Activated CD4-positive, alpha-beta T cell treated with anti-CD3 and anti-CD28 coated beads, Interleukin-2, amount 10 ng/mL, durations not matched to agents 24 days and 14 days (primary cell): ENCODE measurements at places on chromosomes 1 and 21.

GRCh38 chr1:106072909-106073600, 983.4 kb upstream of the PRMT6 start:
- no peak for DNase-seq

DNA sequence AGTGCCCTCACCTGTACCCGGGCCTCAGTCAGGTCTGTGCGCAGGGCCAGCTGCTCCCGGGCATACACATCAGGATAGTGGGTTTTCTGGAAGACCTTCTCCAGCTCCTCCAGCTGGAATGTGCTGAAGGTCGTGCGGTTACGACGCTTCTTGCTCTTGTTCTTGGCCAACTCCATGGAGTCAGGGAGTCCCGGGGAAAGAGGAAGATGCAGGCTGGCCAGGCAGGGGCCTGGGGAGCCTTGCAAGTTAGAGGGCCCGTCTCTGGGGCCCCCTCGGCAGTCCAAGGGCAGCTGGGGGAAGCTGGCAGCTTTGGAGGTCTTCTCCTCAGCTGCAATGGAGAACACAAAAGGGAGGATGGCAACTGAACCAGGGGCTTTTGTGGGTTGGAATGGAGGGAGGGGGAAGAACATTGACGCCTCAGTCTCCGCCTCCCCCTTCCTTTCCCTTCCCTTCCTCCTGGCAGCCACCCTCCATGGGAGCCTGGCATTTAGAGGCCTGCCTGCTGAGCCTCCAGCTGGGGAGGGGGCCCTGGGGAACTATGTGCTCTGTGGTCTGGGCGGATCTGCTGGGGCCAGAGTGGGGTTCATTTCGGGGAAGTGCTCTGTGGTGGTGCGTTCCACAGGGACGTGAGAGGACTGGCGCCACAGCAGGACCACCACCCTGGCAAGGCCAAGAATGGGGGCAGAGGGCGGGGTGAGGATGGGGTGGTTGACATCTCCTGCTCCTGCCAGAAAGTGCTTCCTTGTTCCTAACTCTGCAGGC, 5.7 kb downstream of the ALX3 start:
- DNase-seq = no peak

- no peak for DNase-seq
Observed at GRCh38 chr21:21137986-21138385, 139.8 kb downstream of the NCAM2 start.

DNA sequence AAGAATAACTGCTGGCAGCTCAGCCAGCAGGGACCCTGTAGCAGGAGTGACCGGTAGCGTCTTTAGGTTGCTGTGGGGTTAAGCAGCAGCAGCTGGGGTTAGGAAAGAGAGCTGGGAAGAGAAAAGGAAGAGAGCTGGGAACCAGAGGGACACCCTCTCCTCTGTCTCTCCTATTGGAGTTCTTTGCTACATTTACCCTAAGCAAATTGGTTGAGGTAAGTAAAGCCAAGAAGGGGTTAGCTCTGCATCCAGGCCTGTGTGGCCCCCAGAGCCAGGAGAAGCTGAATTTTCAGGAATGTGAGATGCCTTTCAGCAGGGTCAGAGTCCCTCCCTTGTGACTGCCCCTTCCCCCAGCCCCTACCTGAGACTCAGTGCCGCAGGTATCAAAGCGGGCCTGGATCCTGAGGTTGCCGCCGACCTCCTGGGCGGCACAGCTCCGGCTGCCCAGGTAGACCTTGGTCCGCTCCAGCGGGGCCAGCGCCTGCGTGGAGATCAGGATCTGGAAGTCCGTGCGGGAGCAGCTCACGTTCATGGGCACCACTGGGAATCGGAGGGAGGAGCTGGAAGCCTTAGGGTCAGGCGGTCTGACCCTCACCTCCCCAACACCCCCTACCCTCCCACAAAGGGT, 16.4 kb downstream of the CDCP2 start:
- no peak for DNase-seq

GRCh38 chr1:153288634-153289275, 24.0 kb downstream of the PGLYRP3 start:
- peak; percentile 70 for DNase-seq

GRCh38 chr1:229155472-229155871, 115.4 kb upstream of the RAB4A start:
- DNase-seq = peak; percentile 69

DNA sequence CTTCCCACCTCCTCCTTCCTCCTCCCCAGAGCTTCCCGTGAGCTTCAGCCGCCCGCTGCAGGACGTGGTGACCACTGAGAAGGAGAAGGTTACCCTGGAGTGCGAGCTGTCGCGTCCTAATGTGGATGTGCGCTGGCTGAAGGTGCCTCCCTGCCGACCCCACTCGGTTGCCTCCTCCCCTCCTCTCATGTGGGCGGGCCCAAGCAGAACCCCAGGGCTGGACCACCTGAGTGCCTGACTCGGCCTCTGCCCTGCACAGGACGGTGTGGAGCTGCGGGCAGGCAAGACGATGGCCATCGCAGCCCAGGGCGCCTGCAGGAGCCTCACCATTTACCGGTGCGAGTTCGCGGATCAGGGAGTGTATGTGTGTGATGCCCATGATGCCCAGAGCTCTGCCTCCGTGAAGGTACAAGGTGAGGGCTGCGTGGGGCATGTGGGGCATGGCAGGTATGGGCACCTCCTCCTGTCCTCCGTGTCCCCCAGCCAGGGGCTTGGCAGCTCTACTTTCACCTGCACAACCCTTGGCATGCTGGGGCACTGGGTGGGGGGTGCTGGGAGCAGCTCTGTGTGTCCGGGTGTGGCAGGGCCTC, 69.2 kb downstream of the OBSCN start:
- no peak for DNase-seq

GRCh38 chr1:53326598-53327181, 1.2 kb downstream of the LRP8 start:
- no peak for DNase-seq

- DNase-seq = no peak
Observed at GRCh38 chr21:37061926-37062592, 10.8 kb downstream of the PIGP start.

DNA sequence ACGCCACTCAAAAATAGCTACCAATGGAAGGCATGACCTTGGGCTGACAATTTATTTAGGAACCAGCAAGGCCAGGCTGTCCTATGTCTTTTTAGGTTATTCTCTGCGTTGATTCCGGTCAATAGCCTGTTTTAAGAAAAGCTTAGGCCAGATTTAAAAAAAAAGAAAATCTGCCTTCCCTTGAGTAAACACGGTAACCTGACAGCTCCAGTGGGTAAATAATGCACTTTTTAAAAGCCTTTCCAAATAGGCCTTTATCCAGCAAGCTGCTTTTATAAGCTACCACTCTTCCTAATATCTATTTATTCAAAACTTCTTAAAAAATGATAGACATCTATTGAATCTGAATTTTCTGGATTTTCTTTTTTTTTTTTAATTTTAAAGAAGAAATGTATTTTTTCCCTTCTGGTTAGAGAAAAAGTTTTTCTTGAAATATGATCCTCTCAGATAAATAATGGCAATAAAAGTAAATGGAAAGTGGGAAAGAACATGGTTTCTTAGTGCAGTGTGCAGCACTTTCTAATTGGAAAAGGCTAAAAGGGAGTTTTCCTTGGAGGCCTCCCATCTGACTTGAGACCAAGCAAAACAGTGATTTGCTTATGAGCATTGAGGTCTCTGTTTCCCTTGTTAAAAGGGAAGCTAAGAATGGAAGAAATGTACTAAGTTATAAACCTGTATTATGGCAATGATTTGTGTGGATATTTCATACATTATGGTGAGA, 281.0 kb upstream of the RUNX1 start:
- no peak for DNase-seq

GRCh38 chr1:36135330-36135667, 10.3 kb upstream of the COL8A2 start:
- DNase-seq = no peak
